ENCODE measurements at places on chromosomes 7 and 10.

DNA sequence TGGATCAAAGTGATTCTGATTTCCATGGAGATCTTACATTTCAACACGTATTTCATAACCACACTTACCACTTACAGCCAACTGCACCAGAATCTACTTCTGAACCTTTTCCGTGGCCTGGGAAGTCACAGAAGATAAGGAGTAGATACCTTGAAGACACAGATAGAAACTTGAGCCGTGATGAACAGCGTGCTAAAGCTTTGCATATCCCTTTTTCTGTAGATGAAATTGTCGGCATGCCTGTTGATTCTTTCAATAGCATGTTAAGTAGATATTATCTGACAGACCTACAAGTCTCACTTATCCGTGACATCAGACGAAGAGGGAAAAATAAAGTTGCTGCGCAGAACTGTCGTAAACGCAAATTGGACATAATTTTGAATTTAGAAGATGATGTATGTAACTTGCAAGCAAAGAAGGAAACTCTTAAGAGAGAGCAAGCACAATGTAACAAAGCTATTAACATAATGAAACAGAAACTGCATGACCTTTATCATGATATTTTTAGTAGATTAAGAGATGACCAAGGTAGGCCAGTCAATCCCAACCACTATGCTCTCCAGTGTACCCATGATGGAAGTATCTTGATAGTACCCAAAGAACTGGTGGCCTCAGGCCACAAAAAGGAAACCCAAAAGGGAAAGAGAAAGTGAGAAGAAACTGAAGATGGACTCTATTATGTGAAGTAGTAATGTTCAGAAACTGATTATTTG, 15.3 kb downstream of the HNRNPA2B1 start:
- DNase-seq, result no peak

GRCh38 chr10:118557946-118558345, 37.5 kb downstream of the PRLHR start:
- DNase-seq, result no peak

DNA sequence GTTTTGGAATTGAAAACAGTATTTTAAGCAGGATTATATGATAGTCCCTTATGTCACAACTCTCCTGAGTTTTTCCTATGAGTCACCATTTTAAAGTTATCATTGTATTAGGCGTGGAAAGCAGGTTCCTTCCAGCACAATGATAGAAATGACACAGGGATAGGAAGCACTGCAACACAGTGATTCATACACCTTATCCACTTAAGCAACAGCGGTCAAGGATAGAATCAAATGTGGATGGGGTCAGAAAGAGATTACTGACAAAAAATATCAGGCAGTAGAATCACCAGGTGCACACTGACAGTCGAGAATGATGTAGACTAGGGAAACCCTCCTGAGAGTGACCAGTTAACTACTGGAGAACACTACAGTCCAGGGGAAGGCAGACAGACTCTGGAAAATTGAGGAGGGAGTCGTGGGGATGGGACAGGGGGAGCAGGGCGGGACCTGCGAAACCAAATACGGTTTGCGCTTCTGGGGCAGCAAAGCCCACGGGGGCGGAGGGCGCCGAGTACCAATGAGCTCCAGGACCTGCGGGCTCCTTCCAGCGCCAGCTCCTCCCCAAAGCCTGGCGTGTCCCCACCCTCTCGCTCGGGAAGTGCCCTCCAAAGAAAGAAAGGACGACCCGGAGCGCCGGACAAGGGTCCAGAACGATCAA, 479 bp downstream of the PNPLA8 start:
- DNase-seq, result no peak

DNA sequence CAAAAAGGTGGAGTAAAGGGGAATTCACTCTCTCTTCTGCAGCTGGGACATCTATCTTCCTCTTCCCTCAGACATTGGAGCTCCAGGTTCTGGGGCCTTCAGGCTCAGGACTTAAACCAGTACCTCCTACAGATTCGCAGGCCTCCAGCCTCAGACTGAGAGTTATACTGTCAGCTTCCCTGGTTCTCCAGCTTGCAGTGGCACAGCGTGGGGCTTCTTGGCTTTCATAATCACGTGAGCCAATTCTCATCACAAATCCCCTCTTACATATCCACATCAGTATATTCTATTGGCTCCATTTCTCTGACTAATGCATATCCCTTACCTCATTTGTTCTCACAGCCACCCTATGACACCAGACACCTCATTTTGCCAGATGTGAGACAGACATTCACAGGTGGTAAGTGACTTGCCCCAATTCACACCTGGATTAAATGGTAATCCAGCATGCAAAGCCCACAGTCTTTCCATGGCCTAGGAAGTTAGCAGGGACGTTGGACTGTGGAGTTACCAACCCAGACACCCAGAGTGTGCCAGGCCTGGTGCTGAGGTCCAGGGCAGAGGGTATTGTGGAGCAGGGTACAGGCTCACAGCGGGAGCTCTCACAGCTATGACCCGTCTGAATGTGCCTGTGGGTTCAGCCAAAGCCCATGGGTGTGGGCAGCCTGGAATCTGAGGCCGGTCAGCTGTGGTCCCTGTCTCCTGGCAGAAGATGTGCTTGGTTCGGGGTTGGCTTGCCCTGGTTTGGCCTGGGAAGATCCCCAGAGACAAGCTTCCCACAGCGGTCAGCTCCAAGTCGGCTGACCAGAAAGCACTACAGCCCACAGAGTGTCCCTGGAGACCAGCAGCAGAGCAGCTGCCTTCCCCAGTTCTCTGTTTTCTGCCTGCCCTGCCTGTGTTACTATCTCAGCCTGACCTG, 18.4 kb upstream of the ZCCHC24 start:
- no peak for DNase-seq

GRCh38 chr10:88769384-88769783, 9.6 kb downstream of the LIPN start:
- DNase-seq, result no peak

- DNase-seq, result no peak
Observed at GRCh38 chr10:51075043-51075872, 971 bp downstream of the PRKG1 start.

Measured in neuronal stem cell (in vitro differentiated cells).